Effector memory CD8-positive, alpha-beta T cell (primary cell): ENCODE measurements at places on chromosomes 6 and 20.

GRCh38 chr6:131890091-131890490, 61.1 kb downstream of the CCN2 start:
- DNase-seq, result no peak

DNA sequence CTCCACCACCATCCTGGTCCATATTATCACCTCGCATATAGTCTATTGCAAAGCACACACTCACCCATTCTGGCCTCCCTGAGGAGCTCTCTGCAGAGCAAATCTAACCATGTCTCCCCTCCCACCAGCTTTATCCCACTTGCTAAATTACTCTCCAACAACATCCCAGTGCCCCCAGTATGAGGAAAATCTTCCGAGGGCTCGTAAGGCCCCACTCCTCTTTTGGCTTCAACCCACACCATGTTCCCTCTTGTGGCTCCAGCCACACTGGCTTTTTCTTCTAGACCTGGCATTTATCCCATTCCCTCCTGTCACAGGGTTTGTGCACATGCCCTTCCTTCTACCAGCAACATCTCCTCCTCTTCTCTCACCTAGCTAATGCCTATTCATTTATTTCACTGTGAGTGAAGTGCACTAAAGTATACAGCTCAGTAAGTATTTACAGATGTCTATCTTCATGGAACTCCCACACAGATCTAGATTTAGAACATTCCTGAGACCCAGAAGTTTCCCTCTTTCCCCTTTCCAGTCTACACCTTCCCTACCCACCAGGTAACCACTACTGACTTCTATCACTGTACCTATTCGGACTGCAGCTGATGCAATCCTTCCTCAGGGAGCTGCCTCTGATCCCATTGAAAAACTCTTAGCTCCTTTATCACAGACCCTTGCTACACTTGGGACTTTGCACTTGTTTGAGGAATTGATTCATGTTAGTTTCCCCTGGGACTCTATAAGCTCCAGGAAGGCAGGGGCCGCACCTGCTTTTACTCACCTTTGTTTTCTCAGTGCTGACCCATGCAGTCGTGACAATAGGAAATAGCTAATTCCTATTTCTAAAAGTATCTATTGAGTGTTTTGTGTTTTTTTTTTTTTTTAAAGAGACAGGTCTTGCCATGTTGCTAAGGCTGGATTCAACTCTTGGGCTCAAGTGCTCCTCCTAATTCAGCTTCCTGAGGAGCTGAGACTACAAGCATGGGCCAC, 15.5 kb downstream of the MRPL14 start:
- DNase-seq, result no peak

- DNase-seq, result no peak
Measured at GRCh38 chr6:52243282-52243893, 912 bp downstream of the IL17F start.

DNA sequence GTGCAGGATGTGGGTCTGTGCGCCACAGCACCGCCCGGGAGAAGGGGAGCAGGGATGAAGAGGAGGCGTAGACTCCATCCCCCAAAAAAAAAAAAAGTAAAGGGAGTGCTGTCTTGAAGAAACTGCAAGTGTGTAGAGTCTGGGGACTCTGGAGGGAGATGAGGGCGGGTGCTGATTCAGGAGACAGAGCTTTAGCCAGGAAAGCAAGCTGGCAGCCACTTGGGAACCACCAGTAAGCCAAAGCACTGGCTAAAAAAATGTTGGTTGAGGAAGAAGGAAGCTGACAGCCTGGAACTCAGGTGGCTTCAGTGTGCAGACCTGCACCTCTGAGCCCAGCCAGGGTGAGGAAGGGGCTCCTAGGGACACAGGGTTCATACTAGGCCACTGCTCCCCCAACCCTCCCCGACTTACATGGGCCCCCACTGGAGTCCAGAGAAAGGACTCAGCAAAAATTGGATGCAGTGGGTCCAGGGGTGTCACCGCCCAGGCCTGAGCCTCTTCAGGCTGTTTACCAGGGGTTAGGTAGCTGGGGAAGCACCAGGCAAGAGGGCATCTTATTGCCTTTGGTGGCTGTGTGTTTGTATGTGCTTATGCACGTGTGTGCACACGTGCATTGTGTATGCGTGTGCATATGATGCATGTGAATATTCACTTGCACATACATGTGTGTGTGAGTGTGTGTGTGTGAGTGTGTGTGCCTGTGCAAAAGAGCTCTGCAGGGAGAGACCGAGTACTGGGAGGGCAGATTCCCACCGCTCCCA, 153.5 kb upstream of the MLN start:
- no peak for DNase-seq

- no peak for DNase-seq
Measured at GRCh38 chr6:120785459-120786086, 548.7 kb downstream of the TBC1D32 start.

- no peak for DNase-seq
Measured at GRCh38 chr6:127198549-127198948, 68.1 kb upstream of the RNF146 start.

DNA sequence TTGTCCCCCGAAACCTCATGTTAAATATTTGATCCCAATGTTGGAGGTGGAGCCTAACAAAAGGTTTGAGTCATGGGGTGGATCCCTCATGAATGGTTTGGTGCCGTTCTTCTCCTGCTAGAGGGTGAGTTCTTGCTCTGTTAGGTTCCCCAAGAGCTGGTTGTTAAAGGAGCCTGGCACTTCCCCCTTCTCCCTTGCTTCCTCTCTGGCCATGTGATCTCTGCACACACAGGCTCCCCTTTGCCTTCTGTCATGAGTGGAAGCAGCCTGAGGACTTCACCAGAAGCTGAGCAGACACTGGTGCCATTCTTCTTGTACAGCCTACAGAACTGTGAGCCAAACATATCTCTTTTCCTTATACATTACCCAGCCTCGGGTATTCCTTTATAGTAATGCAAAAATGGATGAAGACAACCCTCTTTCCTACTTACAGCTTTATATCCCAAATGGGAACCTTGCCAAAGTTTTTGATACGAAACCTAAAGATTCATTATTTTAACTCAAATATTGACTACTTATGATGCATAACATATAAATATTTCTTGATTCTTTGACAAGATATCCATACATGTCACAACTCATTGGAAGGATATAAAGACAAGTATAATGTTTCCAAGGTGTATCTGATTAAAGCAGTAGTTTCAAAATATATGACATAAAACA, 61.0 kb downstream of the RNF182 start:
- no peak for DNase-seq

DNA sequence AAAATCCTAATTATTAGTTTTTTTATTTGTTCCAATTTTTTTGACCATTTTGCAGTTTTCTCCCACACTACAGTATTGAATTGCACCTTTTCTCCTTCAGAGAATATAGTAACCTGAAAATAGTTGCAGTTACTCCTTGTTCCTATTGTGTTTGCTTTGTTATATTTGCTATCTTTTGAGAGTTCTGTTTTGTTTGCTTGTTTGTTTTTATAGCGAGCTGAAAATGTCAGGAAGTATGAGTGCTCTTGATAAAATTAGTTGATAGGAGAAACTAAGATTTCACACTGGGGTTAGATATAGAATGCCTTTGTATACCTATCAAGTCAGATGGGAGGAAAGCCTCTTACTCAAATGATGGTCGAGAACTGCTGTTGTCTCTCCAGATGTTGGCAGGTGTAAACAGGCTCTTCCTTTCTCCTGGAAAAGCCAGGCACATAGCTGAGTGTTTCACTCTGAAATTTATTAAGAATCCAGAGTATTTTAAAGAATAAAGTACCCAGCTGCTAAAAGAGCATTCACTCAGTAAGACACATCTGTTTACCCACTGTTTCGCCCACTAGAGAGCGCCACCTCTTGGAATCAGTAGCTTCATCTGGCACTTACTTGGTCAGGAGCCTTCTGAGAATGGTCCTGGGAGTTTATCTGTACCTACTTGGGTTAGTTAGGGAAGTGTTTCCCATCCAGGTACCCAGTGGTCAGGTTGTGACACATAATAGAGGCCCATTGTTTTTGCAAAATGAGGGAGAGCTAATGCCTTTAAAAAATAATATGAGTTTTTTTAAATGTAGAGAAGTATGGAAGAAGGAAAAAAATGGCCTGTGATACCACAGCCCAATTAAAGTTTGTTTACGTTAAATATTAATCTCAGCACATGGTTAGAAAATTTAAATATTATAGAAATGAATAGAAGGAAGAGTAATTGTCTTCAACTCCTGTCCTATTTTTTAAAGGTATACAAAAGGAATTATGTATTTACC, 11.2 kb downstream of the NT5DC1 start:
- DNase-seq, result no peak

- no peak for DNase-seq
Measured at GRCh38 chr6:34390531-34391472, 1.7 kb downstream of the NUDT3 start.

DNA sequence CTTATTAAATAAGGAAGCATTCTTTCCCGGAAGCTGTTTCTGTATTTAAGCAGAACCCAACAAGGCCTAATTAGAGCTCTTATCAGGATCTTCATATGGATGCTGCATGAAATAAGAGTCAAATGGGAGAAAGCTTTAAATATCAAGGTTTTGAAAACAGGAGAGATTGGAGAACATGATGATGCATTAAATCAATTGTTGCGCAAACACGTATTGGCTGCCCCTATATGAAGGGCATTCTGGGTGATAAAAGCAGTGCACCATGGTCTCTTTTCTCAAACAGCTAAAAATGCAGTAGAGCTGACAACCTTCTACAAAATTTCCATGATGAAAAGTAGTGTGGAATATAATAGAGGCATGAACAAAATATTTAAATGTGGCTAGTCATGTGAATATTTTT, 98.9 kb downstream of the TBXT start:
- DNase-seq, result no peak

- DNase-seq, result no peak
Measured at GRCh38 chr20:62463651-62464424, 12.0 kb downstream of the GATA5 start.

DNA sequence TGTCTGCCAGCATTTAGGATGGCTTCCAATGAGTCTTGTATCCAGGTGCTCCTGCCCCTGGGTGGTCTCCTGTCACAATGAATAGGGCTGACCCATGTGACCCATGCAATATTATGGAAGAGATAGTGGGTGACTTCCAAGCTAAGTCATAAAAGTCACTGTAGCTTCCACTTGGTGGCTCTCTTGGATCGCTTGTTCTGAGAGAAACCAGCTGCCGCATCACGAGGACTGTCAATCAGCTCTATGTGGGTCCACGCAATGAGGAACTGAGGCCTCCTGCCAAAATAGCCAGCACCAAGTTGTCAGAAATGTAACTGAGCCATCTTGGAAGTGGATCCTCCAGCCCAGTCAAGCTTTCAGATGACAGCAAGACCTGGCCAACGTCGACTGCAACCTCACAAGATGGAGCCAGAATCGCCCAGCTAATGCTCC, 14.9 kb upstream of the MATN4 start:
- DNase-seq, result no peak

DNA sequence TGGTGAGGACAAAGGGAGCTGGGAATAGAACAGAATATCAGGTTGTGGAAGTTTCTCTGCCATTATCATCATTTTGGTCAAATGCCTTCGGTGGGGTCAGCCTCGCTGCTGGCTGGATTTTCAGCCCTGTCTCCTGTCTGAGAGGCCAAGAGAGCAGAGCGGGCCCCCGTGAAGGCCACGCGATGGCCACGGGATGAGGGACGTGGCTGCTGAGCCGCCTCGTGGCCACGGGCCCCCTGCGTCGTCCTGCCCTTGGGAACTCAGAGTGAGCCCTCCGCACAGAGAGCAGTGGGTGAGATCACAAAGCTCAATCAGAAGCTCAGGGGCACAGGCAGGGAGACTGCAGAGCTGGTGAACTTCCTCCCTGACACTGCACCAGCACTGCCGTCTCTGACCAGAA, 363.7 kb downstream of the CDH4 start:
- DNase-seq, result no peak

DNA sequence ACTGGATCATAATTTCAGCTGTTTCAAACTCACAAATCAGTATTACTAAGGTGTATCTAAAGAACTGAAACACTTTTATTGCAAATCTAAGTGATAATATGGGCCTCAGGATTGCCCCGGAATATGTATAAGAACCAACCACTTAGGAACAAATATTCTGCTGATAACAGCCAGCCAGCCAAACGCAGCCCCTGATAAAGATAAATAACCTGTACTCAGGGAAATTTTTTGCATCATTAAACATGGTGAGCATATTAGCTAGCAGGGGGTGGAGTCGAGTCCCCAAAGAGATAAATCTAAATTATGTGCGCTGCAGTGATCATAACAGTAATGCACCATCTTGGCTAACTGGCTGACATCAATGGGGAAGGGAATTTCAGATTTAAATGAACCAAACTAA, 410.2 kb upstream of the MAP3K7 start:
- no peak for DNase-seq

DNA sequence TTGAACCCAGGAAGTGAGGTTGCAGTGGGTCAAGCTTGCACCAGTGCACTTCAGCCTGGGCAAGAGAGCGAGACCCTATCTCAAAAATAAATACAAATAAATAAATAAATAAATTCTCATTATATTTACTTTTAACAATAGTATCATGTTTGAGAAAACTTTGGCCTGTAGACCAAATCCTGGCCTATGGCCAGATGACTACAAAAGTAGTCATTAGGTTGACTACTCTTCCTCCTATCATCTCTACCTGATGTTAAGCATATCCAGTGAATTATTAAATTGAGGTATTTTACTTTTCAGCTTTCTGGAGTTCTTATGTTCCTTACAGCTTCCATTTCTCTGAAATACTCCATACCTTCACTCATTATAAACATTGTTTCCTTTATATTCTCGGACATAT, 280.6 kb downstream of the LAMA2 start:
- no peak for DNase-seq

GRCh38 chr6:40755046-40755681, 168.0 kb upstream of the LRFN2 start:
- no peak for DNase-seq

- DNase-seq, result no peak
Measured at GRCh38 chr6:11330413-11330760, 97.9 kb upstream of the NEDD9 start.

- no peak for DNase-seq
Measured at GRCh38 chr6:72553531-72554511, 68.0 kb upstream of the KCNQ5 start.

DNA sequence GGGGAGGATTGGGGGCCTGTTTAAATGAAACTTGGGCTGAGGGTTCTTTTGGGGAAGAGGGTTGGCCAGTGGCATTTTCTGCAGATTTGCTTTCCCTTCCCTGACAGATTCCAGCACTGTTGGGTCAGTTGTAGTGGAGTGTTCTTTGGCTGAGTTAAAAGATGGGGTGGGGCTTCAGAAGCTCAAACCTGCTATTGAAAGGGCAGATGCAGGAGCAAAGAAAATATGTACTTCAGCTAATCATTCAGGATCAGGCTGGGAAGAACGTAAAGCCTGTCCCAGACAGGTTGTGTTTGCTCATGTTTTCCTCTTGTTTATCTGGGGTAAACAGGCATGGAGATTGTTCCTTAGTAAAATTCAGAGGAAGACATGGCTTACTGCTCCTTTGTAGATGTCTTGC, 2.5 kb downstream of the SASH1 start:
- DNase-seq, result no peak

GRCh38 chr20:4073852-4074741, 58.7 kb upstream of the RNF24 start:
- no peak for DNase-seq

- DNase-seq, result no peak
Measured at GRCh38 chr6:116277124-116277523, 2.6 kb downstream of the TSPYL1 start.

GRCh38 chr6:170018936-170019817, 267.8 kb downstream of the ERMARD start:
- no peak for DNase-seq
